ENCODE measurements at places on chromosomes 11 and 22.

- DNase-seq: no peak
These were observed 64.5 kb downstream of the BRD1 start for GRCh38 chr22:49763138-49763537.

GRCh38 chr11:115469361-115469760 is 34.9 kb downstream of the CADM1 start:
- DNase-seq: no peak

DNA sequence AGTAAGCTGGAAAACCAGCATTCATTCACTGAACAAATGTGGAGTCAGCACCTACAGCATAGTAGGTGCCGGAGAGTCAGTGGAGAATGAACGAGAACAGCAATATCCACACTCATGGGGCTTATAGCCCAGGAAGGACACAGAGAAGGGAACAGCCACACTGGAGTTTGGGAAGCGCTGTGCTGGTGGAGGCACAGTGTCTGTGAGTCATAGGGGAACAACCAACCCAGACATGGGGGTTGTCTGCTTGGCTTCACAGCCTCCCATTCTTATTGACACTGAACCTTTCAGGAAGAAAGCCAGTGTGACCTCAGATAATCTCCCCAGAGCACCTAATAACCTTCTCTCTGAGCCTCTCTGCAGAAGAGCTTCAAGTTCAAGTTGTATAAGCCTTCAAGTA is 56.6 kb upstream of the UBASH3B start:
- DNase-seq: no peak

GRCh38 chr22:36325154-36326031 is 62.4 kb downstream of the MYH9 start:
- DNase-seq: no peak

DNA sequence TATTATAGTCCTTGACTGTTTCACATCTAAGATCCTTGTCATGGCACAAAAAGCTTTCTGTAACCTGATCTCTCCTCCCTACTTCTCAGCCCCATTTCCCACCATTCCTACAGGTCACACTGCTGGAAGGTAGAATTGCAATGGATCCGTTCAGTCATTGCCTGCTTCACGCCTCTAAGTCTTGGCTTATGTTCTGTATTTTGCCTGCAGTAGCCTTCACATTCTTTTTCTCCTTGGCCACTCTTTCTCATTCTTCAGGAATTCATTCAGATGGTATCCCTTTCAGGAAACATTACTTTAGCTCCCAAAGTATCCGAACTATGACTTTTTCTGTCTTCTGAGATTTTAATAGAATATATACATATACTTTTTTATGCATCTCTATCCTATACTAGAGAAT is 731.5 kb downstream of the NTM start:
- DNase-seq: no peak
